ENCODE measurements at places on chromosomes 12 and 14.

GRCh38 chr14:23070262-23071129 is 13.2 kb upstream of the CDH24 start:
- peak overlapping the region; percentile 62 for H3K4me3 ChIP-seq
- peaks cover 18% of the 10 kb centered on the region for H3K4me1 ChIP-seq
- no peak for DNase-seq
- H3K27me3 ChIP-seq = no peaks in the 10 kb centered on the region
- H3K27ac ChIP-seq = peak overlapping the region; percentile 70

DNA sequence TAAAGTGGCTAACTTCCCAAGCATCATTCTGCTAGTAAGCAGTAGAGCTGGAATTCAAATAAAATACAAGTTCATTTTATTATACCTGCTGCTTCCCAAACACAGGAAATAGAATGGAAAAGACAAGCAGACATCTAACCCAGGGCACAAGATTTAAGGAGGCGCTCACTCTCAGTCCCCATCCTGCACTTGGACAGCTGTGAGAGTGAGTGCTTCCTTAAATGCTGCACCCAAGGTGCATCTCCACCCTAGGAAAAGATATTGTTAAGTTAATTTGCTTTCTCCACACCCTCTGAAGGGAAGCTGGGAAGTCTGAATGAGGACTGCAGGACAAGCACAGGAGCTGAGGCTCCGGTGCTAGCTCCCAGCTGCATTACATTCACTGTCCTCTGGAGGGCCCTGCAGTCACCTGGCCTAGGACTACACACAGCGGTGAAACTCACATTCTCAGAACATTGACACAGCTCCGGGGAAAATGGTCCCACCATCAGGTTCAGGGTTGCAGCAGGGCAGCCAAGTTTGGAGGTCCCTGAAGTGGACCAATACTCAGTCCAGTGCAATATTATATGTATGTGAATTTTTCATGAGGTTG is 14.2 kb downstream of the HEBP1 start:
- no peaks in the 10 kb centered on the region for H3K27me3 ChIP-seq
- no peak overlapping the region for H3K27ac ChIP-seq
- no peak for DNase-seq
- no peak overlapping the region for H3K4me3 ChIP-seq
- H3K4me1 ChIP-seq = no peaks in the 10 kb centered on the region
- peaks cover 5% of the 10 kb centered on the region for H3K36me3 ChIP-seq

DNA sequence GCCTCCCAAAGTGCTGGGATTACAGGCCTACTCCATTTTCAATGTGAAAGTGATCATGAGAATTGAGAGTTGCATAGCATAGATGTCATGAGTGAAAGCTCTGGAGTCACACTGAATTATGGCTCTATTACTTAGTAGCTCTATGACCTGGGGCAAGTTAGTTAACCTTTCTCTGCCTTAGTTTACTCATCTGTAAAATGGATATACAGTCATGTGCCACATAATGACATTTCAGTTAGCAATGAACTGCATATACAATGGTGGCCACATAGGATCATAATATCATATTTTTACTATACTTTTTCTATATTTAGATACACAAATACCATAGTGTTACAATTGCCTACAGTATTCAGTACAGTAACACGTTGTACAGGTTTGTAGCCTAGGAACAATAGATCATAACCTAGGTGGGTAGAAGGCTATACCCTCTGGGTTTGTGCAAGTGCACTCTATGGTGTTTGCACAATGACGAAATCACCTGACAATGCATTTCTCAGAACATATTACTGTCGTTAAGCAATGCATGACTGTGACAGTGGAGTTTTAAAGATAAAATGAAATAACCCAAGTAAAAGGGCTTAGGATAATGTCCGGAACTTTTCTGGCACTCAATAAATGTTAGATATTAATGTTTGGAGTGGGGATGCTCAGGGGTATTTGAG is 53.1 kb downstream of the ZFYVE26 start:
- peaks cover 71% of the 10 kb centered on the region for H3K36me3 ChIP-seq
- H3K4me1 ChIP-seq = no peaks in the 10 kb centered on the region

DNA sequence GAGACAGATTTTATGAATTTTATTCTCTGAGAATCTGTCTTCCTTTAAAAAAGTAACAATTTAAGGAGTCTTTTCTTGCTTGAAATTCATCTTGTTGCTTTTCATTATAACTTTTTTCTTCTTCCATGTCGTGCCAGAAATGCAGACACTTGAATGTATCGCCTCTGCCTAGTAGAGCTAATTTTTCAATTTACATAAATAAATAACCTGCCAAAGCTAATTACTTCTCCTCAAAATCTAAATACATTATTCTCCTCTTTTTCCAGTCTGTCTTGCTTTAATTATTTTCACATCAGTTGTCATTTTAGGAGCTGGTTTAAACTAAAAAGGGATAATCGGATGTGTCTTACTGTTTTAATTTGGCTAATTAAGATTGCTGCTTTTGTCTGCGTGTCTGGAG is 711.1 kb upstream of the SEL1L start:
- no peak overlapping the region for H3K27ac ChIP-seq
- no peak overlapping the region for H3K4me3 ChIP-seq
- H3K36me3 ChIP-seq = no peaks in the 10 kb centered on the region

- peak; percentile 12 for DNase-seq
- no peak overlapping the region for H3K4me3 ChIP-seq
- H3K27ac ChIP-seq = no peak overlapping the region
- no peaks in the 10 kb centered on the region for H3K4me1 ChIP-seq
- no peaks in the 10 kb centered on the region for H3K27me3 ChIP-seq
These were observed 26.2 kb downstream of the RFLNA start for GRCh38 chr12:124321040-124321481.

DNA sequence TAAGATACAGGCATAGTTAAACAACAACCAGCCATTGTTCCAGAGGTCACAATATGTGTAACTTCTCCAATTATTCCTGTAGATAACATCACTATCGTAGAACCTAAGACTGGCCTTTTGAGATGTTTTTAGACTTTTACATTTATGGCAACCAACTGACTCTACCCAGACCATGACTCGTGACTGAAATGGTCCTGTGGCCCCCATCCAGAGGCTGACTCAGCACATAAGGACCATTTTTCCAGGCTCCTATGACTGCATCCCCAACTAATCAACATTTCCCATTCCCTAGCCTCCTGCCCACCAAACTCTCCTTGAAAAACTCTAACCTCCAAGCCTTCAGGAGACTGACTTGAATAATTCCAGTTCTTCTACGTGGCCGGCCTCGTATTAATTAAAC is 52.6 kb upstream of the NID2 start:
- no peaks in the 10 kb centered on the region for H3K36me3 ChIP-seq
- no peak overlapping the region for H3K27ac ChIP-seq
- H3K4me1 ChIP-seq = no peaks in the 10 kb centered on the region
- no peak overlapping the region for H3K4me3 ChIP-seq
- no peaks in the 10 kb centered on the region for H3K27me3 ChIP-seq

DNA sequence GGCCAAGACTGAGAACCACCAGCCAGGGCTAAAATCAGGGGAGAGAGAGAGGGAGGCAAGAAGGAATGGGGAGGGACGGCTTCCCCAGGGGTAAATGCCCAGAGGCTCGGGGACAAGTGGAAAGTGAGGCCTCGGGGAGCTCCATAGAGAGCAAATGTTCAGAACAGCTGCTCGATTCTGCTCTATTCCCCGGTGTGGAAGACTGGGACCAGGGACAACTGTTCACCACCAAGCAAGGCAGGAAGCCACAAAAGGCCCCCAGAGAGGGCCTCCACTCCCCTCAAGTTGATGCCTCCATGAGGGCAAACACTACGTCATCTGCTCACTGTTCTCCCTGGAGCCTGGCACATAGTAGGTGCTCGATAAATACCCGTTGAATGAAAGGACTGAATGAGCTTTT is 53.5 kb downstream of the IRF2BPL start:
- no peaks in the 10 kb centered on the region for H3K36me3 ChIP-seq
- no peak for DNase-seq
- H3K27ac ChIP-seq = no peak overlapping the region
